Omental fat pad (tissue), 4 donors: ENCODE measurements at places on chromosomes 4 and X.

- no peak for DNase-seq
These were observed 17.3 kb downstream of the STIM2 start for GRCh38 chr4:26877961-26878360.

- no peak for DNase-seq
These were observed at the start of gene FHL1 for GRCh38 chrX:136147315-136147901. FHL1 (plus strand) TSS chrX:136147533.

GRCh38 chr4:100635899-100636298 lies 118.1 kb upstream of the EMCN start:
- DNase-seq, result no peak

GRCh38 chr4:8906991-8907595 lies 35.5 kb upstream of the HMX1 start:
- DNase-seq, result no peak

DNA sequence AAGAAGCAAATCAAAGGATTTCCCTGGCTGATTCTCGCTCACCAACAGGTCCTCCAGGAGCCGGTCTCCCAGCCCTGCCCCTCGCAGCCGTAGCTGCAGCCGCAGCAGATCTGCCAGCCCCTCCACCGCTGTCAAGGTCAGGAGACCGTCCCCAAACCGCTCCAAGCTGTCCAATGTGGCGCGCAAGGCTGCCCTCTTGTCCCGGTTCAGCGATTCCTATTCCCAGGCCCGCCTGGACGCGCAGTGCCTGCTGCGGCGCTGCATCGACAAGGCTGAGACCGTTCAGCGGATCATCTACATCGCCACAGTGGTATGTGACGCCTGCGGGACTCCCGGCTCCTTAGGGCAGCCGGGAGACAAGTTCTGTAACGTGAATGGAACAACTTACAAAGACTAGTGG lies 25.6 kb downstream of the SPATA18 start:
- no peak for DNase-seq

DNA sequence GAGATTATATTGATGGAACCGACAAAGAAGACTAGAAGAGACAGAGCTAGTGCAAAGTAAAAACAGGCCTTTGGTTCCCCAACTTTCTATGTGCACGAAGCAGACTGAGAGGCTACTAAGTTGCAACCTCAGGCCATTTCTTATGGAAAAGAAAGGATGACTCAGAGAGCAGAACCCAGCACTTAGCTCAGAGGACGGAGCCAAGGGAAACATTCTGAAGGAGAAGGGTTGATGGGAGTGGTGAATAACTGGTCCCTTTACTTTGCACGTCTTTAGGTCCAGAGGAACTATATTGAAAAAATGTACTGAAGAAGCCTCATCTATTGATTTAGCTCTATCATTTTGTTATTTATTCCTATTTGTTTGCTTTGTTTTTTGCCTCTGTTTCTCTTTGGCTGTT lies 182.1 kb downstream of the CPE start:
- DNase-seq, result no peak
